ENCODE measurements at places on chromosomes 7 and 10.

DNA sequence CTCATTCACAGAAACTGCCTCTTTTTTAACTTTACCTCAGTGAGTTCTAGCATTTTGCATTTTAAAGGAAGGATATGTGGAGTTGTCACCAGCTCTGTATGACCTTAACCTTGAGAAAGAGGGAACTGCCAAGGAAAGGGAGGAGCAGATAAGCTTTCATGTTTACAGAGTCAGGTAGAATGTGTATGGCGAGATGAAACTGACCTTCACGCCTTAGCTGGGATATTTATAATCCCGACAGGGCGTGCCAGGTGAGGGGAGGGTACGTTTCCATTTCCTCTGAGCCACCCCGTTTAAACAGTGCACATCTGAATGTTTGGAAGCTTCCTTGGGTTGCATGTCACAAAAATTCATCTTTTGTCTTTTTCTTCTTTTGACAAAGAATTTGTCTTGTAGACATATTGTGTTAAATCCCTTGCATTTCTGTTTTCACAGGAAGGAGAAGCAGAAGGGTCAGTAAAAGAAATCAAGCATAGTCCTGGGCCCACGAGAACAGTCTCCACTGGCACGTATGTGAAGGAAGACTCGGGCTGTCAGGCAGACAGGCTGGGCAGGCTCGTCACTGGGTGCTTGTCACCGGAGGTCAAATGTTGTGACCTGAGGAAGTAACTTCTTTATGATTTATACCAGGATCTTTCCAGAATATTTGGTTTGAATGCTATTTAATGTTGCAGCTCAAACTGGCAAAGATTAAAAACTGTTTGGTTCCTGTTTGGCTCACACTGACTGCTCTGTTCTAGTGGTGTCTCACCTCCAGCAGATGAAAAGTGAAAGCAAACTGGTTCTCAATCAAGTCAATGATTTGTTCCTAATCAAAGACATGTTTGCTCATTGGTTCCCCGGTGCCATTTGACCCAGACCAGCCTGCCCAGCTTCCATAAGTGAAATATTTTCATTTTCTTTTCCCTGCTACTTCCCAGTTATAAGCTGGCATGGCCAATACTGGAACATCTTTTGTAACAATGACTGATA is 16.2 kb downstream of the OPTN start:
- DNase-seq: no peak

- DNase-seq: peak; percentile 71
These were observed 521 bp downstream of the LIMK1 start for GRCh38 chr7:74083928-74084721.

GRCh38 chr10:118730756-118731456 is 23.9 kb downstream of the CACUL1 start:
- no peak for DNase-seq

GRCh38 chr10:86224354-86225102 is 142.1 kb downstream of the GRID1 start:
- no peak for DNase-seq

- DNase-seq: no peak
These were observed 380.7 kb downstream of the DNAJB6 start for GRCh38 chr7:157717211-157718174.

DNA sequence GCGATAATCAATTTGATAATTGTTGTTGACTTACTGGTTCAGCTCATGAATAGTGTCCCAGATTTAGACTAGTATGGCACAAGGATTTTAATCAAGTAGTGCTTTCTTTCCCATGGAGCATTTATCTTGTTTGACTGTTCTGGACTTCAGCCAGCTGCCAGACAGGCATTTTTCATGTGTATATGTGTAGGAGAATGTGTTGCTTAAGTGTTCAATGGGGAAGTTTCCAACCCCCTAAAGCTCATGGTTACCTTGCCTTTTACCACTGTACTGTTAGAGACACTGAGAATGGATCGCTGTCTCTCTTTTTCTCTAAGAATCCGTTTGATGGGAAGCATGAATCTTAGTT is 103.9 kb downstream of the LRRC4 start:
- no peak for DNase-seq

- no peak for DNase-seq
These were observed 121.6 kb upstream of the KLF6 start for GRCh38 chr10:3906511-3907111.

GRCh38 chr7:65004575-65004974 is 1.9 kb downstream of the ERV3-1 start:
- DNase-seq: no peak

GRCh38 chr7:107327986-107328569 is 141.8 kb upstream of the GPR22 start:
- no peak for DNase-seq

DNA sequence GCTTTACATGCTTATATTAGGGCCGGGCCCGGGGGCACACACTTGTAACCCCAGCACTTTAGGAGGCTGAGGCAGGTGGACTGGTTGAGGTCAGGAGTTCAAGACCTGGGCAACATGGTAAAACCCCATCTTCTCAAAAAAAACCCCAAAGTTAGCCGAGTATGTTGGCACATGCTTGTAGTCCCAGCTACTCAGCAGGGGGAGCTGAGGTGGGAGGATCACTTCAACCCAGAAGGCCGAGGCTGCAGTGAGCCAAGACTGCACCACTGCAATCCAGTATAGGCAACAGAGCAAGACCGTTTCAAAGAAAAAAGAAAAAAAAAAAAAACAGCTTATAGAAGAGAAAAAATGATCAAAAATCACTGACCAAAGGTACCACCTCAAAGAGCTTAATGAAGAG is 63.1 kb downstream of the AMZ1 start:
- no peak for DNase-seq

GRCh38 chr7:21568762-21569161 is 25.9 kb downstream of the DNAH11 start:
- DNase-seq: no peak

GRCh38 chr10:88848499-88848898 is 3.1 kb downstream of the ANKRD22 start:
- DNase-seq: no peak

DNA sequence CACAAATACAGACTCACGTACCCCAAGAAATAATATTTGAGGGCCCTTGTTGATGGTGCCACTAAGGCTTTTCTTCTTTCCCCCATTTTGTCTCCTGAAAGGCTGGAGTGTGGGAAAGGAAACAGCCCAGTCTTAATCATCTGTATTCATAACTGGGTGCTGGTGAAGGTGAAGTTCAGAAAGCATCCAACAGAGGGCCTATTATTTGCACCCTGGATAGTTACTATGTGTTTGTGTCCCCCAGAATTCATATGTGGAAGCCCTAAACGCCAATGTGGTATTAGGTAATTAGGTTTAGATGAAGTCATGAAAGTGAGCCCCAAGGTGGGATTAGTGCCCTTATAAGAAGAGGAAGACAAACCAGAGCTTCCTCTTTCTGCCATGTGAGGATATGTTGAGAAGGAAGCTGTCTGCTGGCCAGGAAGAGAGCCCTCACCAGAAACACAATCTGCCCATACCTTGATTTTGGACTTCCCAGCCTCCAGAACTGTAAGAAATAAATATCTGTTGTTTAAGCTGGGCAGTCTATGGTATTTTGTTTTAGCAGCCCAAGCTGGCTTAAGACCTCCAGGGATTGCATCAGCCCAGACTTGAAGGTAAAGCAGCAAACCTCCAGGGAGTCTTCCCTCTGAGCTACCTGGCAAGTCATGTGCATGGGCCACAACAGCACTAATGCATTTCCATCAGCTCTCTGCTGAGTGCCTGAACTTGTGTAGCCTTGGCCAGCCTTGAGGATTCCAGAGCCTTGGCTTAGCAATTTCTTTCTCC is 90.0 kb upstream of the ADRB1 start:
- DNase-seq: no peak

- peak; percentile 42 for DNase-seq
These were observed 105.1 kb downstream of the C10orf90 start for GRCh38 chr10:126565441-126565840.

GRCh38 chr10:15738270-15738925 is 18.7 kb upstream of the ITGA8 start:
- DNase-seq: no peak

- no peak for DNase-seq
These were observed 25.4 kb upstream of the EXOC6 start for GRCh38 chr10:92822964-92823363.

- DNase-seq: no peak
These were observed 11.0 kb upstream of the AHCYL2 start for GRCh38 chr7:129213828-129214227.

- DNase-seq: peak; percentile 20
These were observed 700 bp downstream of the SMC3 start for GRCh38 chr10:110568055-110568735.

DNA sequence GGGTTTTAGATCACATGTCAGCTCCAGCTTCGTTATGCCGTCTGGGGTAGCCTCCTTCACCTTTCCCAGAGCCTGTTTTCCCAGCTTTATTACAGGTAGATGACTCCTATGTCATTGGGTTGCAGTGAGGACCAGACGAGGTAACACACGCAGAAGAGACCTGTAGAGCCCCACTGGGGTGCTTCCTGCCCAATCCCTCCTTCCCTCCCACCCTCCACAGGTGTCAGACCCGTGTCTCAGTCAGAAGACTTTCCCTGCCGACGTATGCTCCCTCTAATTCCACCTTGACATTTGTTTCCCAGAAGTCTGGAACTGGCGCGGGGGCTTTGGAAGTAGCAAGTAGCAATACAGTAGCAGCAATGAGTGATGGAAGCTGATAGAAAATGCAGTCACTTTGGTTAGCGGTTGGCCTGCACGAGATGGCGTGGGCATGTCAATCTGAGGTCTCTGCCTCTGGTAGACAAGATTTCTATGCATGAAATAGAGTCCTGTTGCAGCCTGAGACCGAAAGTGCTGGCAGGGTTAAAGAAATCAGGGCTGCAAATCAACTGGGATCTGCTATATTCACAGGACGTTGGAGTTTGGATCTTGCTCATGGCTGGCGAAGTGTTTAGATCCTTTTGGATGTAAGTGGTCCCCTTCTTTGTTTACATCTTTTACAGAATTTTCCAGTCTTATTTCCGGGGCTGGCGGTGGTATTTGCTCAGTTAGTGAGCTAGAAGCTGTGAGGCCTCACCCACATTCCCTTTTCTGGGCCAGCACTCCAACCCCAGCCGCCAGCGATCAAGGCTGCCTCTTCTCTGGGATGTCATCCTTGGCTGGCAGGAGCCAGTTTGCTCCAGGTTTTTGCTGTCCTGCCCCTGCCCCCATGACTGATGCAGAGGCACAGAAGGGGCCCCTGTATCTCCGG is 78.3 kb upstream of the KMT2C start:
- no peak for DNase-seq

GRCh38 chr7:74365322-74366022 is 76.3 kb downstream of the CLIP2 start:
- DNase-seq: peak; percentile 58

DNA sequence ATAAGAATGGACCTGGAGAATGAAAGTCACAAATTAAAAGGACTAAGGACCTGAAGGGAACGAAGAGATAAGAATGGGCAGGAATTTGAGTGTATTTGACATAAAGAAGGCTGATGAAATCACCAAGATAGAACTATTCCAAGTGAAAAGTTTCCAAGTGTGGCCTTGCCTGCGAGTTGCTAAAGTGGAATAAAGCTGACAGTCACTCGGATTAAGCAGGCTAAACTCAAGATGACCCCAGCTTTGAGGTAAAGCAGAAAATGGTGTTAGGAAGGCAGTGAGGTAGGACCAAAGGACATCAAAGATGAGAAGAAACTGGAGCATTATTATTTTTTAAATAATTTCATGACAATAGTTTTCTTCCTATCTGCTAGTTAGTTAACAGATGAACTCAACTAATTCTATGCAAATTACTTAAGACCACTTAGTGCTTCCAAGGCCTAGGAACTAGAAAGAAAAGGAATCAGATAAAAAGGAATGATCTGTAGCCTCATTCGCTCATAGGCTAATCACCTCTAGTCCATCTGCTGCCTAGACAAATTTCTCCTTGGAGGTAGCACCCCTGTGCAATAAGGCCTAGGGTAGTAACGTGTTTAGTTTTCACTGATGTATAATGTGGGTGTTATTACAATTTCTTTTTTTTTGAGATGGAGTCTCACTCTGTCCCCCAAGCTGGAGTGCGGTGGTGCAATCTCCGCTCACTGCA is 34.5 kb downstream of the EZH2 start:
- DNase-seq: no peak

GRCh38 chr10:88672041-88672440 is 7.8 kb downstream of the LIPF start:
- DNase-seq: no peak

DNA sequence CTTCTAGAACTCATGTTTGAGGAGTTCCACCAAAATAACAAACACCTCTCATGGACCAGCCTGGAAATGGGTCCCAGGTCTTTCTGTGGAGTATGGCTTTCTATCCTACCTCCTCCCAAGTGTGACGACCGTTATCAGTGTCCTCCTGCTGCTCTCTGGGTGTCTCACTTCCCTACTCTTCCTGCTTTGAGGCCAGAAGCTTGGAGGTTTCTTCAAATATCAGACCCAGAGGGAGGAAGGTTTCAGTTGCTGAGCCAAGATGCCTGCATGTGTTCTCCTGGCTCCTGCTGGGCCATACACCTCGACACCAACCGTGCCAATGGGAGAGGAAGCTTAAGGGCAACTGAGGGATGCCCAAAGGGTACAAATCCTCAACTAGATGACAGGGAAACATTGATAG is 114.6 kb downstream of the WNT2 start:
- no peak for DNase-seq

- no peak for DNase-seq
These were observed 295.9 kb upstream of the ZNF32 start for GRCh38 chr10:43944381-43945093.

DNA sequence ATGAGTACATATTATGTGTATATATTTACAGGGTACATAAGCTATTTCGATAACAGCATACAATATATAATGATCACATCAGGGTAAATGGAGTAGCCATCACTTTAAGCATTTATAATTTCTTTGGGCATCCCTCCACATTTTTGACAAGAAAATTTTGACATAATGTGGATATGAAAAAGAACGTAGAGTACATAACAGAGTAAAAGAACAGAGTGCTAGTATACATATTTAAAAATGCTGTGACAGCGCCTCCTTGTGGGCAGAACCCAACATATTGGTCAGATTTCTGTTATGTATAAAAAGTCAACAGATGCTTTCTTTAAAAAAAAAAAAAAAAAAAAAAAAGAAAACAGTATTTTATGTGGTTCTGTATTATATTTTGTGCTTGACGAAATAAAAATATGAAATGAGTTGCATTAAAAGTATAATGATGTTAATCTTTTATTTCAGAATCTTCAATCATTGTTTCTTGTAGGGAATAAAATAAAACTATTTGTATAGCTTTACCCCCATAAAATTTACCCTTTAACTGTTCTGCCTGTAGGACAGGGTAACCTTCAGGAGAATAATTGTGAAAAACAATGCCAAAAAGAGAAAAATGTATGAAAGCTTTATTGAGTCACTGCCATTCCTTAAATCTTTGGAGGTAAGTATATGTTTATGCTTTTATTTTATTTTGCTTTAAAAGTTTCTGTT is 18.3 kb upstream of the HBP1 start:
- peak; percentile 33 for DNase-seq

GRCh38 chr7:125197731-125198393 is 268.2 kb upstream of the POT1 start:
- DNase-seq: no peak

- no peak for DNase-seq
These were observed 1.2 kb downstream of the NT5C3A start for GRCh38 chr7:33061282-33061937.

Data from urothelium cell line (cell line).